ENCODE measurements at places on chromosomes 6 and 20. TPM values are rescaled to one million over a fixed set of nuclear protein-coding genes. Genes with fewer than 3 reads are reported as not detected.

DNA sequence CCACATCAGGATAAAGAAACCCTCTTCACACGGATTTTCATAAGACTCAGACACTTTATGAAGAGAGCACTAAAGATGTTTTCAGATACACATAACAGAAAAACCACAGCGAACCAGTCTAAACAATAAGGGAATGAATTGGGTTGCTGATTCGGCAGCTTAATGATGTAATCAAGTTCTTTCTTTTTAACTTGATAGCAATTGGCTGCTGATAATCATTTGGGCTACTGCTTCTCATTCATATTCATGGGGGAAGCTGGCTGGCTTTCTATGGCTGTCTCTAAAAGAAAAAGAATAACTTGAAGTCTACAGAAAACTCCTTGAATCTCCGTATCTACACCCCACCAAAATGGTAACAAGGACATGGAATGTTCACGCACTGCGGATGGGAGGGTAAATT, 20.0 kb upstream of the TMEM181 start:
- no peak for DNase-seq

DNA sequence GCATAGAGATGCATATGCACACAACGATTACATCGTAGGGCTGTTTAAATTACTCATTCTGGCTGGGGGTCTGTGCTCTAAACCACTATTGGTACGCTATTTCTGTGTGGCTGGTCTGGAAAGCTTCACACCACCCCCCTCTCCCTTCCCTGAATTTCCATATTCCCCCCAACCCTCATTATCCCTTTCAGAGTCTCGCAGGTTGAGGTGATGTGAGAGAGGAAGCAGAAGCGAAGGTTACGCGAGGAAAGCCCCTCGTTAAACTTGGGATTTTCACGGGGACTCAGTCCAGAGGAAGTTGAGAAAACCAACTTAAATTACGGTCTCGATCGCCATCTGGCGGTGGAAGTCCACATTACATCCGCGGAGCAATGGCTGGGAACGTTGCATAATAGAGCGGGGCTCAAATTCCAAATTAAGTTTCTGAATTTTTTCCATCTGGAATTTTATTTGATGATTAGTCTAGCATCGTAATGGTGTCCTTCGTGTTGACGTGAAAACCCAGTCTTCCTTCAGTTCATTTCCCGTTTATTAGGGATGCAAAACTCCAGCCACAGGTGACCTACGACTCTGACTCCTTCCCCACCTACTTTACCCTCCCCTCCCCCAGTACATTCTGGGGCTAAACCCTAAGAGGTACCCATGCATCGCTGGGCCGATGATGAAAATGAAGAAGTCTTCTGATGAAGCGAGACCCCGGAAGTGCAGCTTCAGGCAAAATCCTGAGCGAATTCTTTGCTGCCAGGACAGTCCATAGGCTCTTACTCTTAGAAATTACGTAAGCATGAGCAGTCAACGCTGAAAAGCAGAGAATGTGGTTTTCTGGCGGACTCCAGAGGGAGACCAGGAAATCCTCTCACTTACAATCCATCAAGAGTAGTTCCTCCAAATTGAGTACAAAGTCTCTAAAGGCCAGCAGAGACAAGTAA, 19.7 kb downstream of the HLA-DOB start:
- DNase-seq: peak; percentile 73

GRCh38 chr6:80170433-80170832, 64.0 kb downstream of the BCKDHB start:
- DNase-seq: no peak

REM1 gene
- not detected for total RNA-seq

- DNase-seq: no peak
These were observed 205.7 kb downstream of the ATXN1 start for GRCh38 chr6:16555550-16555949.

GRCh38 chr20:50282592-50283241, 92.1 kb downstream of the CEBPB start:
- DNase-seq: no peak

SIM1 gene
- 0.41 TPM for total RNA-seq

- DNase-seq: no peak
These were observed 143.6 kb downstream of the DST start for GRCh38 chr6:56499095-56499494.

DNA sequence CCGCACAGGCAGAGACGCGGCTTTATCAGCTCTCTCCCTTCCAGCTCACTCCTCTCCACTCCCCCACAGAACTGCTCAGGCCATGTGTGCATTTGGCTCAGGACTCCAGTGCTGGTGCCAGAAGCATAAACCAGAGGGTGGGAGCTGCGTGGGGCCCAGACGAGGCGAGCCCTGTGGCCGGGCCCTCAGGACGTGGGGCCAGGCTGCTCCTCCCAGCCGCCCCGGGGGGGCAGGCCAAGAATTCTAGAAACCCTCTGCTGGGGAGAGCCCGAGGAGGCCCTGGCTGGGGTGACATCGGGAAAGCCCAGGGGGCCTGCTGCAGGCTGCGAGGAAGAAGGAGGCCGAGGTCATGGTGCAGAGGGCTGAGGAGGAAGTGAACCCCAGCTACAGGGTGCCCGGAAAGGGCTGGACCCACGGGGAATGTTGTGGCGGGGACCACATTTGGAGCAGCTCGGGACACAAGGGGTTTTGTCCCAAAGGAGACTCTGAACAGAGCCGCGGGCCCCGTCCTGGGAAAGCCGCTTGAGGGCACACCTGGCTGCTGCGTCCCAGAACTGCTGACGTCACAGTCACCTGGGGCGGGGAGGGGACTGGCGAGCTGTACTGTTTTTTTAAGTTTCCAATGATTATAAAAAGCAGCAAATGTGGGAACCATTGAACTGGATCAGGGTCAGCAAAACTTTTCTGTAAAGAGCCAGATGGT, 107.1 kb downstream of the BANF2 start:
- DNase-seq: no peak

GRCh38 chr6:168834801-168835200, 393.8 kb downstream of the SMOC2 start:
- DNase-seq: no peak

DNA sequence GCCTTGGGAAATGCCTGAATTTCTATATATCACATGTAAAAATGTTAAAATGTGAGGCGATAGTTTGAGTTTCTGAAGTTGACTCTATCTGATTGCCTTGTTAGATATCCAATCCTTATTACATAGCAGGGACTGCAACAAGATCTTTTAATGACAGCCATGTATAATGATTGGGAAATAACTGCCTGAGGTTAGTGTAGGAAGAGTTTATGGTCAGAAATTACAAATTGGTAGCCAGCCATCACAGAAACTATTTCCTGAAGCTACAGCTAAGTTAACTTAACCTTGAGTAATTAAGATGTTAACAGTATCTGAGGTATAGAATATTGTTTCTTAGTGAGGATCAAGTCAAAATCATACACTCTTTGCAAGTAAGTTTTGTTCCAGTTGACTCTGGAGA, 41.0 kb downstream of the AKIRIN2 start:
- no peak for DNase-seq

DNA sequence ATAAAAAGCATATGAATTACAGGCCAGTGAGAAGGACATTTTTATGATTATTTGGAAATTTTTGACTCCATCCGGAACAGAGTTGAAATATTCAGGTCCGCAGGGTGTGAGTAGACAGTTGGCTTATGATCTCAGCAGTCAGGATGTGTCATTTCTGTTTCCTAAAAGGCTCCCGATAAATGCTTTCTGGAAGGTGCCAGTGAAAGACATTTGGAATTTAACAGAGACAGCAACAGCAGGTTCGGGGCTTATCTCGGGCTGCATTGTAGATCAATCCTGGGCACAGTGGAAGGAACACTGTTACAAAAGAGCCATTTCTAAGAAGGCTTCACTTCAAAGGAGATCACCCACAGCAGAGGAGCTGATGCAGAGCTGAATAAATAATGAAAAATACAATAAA, 934.4 kb downstream of the KIF16B start:
- no peak for DNase-seq

STK38 gene
- 41.4 TPM for total RNA-seq

DNA sequence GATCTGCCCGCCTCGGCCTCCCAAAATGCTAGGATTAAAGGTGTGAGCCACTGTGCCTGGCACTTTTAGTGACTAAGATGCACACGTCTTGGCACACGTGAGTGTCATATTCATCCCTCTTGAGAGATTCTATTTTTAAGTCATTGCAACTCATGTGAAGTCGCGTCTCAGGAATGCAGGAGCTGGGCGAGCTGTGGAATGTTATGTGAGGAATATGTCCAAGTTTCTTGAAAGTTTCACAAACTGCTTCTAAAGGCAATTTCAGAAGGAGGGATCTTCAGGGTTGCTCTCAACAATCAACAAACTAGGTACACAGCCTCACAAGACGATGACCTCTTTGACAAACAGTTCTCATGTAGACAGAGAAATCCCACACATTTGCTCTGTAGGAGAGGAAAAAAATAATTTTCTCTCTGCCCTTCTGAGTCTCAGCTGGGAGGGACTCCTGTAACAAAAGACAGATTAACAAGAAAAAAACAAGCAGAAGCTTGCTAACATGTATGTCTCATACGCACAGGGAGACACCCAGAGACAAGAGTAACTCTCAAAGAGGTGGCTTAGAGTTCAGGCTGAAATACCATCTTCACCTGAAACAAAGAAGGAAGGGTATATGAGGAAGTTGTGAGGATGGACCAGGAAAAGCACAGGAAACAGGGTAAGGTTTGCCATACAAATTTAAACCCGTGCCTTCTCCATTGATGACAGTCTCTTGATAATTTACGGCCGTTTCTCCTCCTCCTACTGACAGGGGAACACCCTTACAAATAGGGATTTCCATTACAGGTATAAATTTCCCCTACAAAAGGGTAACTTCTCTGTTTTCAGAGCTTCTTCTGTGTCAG, 45.3 kb upstream of the FAM50B start:
- no peak for DNase-seq

DNA sequence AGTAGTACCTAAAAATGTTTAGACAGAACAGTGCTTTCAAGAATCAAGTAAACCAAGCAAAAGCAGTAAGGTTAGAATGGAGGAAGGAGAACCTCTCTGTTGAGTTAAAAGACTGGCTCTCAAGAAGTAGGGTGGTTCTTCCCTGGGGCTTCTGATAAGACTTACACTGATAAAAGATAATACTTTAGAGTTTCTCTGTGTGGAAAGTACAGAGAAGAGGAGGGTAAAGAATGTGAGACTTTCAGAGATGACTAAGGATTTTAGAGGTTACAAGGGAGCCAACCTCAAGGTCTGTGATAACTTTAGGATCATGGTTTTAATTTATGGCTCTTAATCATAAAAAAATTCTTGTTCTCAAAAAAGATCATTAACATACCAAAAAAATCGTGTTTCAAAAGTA, 30.9 kb upstream of the ALDH8A1 start:
- no peak for DNase-seq

FERMT1 gene
- total RNA-seq: 0.62 TPM

HS3ST5 gene
- 0.51 TPM for total RNA-seq

DNA sequence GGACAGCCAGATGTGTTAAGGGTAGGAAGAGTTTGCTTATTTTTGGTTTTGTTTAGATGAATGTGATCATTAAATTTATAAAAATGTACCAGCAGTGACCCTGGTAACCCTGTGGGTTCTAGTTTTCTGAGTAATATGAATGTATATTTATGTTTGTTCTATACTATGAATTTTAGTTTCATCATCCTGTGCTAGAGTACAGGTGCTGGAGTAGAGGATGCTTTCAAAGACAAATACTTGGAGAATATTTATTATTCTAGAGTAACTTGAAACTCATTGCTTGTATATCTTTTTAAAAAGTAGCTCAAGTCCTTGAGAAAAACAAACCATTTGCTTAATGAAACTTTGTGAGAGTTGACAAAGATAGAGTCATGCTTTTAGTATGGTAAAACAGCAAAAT, 7.8 kb downstream of the LRRC1 start:
- DNase-seq: no peak

DNA sequence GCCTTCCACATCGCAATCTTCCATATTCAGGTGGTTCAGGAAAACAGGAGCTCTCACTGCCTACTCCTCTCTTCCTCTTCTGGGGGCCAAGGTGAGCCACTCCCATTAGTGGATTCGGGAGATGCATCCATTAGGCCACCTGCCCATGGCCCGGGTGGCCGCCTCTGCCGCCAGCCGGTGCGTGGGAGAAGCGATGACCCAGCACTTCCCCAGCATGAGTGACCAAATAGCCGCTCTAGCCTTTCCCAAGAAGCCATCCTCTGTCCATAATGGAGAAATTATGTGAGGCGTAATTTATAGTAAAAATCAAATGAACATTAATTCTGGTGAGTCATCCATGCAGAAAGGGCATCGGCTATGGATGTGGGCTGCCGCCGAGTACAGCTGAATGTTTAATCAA, 39.4 kb downstream of the GNAS-AS1 start:
- DNase-seq: no peak

HFE gene
- 1.2 TPM for total RNA-seq

DNA sequence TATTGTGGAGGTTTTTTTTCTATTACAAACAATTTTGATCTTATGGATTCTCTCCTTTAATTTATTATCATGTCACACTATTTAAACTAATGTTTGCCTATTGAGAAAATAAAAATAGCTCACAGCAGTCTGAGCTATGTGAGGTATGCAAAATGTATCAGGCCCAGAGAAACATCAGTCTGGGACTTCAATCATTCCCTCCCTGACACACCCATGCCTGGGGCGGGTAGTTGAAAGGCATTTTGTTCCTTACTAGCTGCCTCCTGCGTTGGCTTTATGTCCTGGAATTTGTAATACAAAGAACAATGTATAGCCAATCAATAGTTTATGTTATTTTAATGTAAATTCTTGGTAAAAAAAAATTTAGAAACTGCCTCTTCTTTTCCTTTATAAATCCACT, 403.3 kb downstream of the EPM2A start:
- DNase-seq: no peak

GRCh38 chr6:167437888-167438484, 113.1 kb downstream of the TTLL2 start:
- DNase-seq: no peak

DNA sequence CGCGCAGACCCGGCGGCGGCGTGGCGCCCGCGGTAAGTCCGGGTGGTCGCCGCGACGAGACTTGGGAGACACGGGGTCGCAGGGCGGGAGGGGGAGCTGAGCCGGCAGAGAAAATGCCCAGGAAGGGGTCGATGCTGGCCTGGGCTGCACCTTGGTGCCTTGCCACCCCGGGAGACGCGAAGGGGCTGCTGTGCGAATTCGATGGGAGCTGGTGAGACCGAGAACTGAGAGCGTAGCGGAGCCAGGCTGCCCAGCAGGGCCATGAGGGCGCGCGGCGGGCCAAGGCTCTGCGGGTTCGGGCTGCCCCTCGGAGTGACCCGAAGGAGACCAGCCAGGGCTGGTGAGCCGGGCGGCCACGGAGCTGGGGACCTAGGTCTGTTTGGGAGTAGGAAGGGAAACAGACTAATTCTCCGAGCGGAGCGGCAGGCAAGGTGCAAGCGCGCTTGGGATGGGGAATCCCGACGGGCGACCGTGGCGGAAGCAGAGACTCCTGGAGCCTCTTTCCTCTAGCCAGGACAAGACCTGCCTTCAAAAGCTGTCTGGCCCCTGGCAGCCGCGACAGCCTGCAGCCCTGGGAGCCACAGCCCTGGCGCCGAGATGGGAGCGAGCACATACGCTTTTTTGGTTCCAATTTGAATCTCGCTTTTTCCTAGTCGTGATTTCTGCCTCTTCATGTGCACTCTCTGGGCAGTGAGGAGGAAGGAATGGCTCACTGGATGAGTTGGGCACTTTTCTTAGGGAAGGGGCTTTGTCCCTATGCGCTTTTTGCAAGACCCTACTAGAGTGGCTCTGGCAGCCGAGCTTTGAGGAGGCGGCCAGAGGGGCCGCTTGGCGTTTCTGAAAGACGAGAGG, 691 bp downstream of the SYNDIG1 start:
- peak; percentile 38 for DNase-seq

GRCh38 chr6:113646701-113647100, 210.4 kb upstream of the MARCKS start:
- DNase-seq: no peak

GRCh38 chr6:87789198-87789899, 87.3 kb upstream of the AKIRIN2 start:
- no peak for DNase-seq

GRCh38 chr20:32988008-32988407, 16.2 kb downstream of the SUN5 start:
- no peak for DNase-seq
